ENCODE measurements at places on chromosomes 16 and 17.
A peak's percentile ranks its signal among the peaks of the same experiment; 100 is the strongest.

GRCh38 chr17:13619462-13619861, 17.7 kb upstream of the HS3ST3A1 start:
- no peak for DNase-seq

GRCh38 chr17:59494757-59495368, 70.5 kb upstream of the DHX40 start:
- no peak for DNase-seq

DNA sequence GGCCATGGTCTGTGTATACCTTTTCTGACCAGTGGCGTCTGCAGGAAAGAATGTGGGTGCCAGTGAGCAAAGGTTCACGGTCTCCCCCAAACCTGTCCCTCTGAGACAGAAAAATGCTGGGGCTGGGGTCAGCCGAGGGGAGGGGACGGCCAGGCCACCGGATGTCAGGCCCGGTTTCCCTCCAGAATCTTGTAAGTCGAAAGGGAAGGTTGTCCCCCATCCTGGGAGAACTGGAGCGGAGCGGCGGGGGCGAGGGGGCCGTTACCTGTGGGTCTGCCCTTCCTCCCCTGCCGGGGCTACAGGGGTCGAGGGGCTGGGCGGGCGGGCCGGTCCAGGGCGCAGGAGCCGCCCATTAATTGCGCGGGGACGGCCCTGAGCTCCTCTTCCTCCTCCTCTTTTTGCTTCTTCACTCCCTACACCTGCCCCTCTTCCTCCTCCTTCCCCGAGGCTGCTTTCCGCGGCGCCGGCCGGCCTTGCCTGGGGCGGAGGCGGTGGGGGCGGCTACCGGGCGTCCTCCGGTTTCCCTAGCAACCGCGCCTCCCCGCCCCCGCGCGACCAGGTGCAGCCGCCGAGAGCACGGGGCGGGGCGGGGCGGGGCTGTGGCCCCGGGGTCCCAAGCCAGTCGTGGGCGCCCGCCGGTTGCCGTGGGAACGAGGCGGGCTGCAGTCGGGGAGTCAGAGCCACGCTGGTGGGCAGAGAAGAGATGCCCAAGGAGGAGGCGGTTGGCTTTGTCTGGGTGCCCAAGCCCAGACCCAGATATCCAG, at the start of gene MARCHF10:
MARCHF10 (minus strand) TSS at position 503 of the 764 bp plus-strand sequence. CDS start 6,579 bp downstream, outside the sequence.
- DNase-seq = no peak

- DNase-seq = no peak
These were observed 3.7 kb upstream of the PER1 start for GRCh38 chr17:8155996-8156245.

- no peak for DNase-seq
These were observed 79.4 kb downstream of the NF1 start for GRCh38 chr17:31174215-31174614.

- DNase-seq = peak; percentile 32
These were observed at the start of gene KRTAP16-1 for GRCh38 chr17:41308918-41309359. KRTAP16-1 (minus strand) TSS chr17:41309309; CDS start chr17:41309253, 56 bp downstream.

GRCh38 chr16:67115639-67116038, 5.9 kb downstream of the PHAF1 start:
- DNase-seq = no peak

DNA sequence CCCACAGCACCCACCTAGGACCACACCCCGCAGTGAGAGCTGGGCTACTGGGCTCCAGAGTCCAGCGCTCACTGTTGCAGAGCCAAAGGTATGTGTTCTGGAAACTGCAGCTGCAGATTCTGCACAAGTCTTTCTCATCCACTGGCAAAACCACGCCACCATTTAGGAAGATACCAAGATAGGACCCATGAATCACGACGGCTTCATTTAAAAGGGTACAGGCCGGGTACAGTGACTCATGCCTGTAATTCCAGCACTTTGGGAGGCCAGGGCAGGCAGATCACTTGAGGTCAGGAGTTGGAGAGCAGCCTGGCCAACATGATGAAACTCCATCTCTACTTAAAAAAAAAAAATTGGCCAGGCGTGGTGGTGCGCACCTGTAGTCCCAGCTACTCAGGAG, 18.8 kb downstream of the FOXF1 start:
- DNase-seq = no peak

- no peak for DNase-seq
These were observed 35.2 kb upstream of the SDK2 start for GRCh38 chr17:73679476-73679875.

GRCh38 chr17:38967290-38967738, at the start of gene FBXO47:
FBXO47 (minus strand) TSS chr17:38967403; CDS start chr17:38963025, 4,378 bp downstream.
- peak; percentile 84 for DNase-seq

GRCh38 chr17:65259696-65260485, 122.7 kb downstream of the RGS9 start:
- DNase-seq = no peak

DNA sequence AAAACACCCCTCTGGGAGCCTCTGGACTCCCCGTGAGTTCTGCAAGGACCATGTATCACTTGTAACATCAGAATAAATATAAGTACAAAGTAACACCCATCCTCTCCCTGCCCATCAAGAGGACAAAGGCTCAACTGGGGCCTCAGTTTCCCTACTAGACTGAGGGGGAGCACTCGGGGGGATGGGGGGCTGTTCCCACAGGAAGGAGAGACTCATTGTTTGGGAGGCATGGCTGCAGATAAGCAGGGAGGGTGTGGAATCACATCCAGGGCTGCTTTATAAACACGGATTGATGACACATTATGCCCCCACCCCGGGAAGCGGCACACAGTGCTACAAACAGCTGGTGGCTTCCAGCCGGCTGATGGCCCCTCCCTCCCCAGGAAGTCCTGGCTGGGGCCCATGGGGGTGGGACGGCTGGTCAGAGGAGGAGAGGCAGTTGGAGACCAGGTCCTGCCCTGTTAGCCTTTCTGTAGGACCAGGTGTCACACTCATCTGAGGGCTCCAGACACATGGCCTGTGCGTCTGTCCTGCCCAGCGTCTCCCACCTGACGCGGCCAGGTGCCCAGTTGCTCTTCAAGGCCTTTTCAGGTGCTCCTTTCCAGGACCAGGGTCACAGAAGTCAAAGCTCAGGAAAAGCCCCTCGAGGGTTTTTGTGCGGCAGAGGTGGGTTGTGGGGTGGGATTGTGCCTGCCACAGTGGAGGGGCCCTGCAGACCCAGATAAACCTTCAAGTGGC, 1.3 kb upstream of the MPG start:
- no peak for DNase-seq

- no peak for DNase-seq
These were observed 17.7 kb upstream of the PHAF1 start for GRCh38 chr16:67091906-67092566.

GRCh38 chr17:6534846-6535514, 21.4 kb downstream of the PITPNM3 start:
- no peak for DNase-seq
